ENCODE measurements at places on chromosomes 6 and 20.

DNA sequence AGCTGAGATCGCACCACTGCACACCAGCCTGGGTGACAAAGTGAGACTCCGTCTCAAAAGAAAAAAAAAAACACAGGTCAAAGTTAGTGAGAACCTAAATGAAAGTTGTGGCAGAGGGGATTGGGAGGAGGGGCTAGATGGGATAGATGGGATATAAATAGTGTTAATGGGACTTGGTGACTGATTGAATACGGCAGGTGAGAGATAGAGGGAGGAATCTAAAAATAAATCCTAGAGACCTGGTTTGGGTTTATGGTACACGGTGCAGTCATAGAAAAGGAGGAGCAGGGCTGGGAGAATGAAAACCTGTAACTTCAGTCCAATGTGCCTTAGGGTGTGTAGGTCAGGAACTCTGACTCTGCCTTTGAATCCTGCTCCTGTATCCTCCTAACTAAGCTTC is 25.0 kb upstream of the DEK start:
- DNase-seq, result no peak
- H3K4me3 ChIP-seq, result no peak overlapping the region
- H3K36me3 ChIP-seq, result no peaks in the 10 kb centered on the region
- no peak overlapping the region for H3K27ac ChIP-seq
- no peaks in the 10 kb centered on the region for H3K4me1 ChIP-seq
- H3K27me3 ChIP-seq, result peaks cover 15% of the 10 kb centered on the region

GRCh38 chr20:49284818-49285217 is 7.0 kb upstream of the ZNFX1 start:
- peak overlapping the region; percentile 98 for H3K4me3 ChIP-seq
- peaks cover 80% of the 10 kb centered on the region for H3K4me1 ChIP-seq
- DNase-seq, result no peak
- H3K27me3 ChIP-seq, result no peaks in the 10 kb centered on the region
- H3K27ac ChIP-seq, result peak overlapping the region; percentile 100

GRCh38 chr6:52394251-52394666 is 25.9 kb upstream of the EFHC1 start:
- peaks cover 97% of the 10 kb centered on the region for H3K4me1 ChIP-seq
- no peaks in the 10 kb centered on the region for H3K36me3 ChIP-seq

GRCh38 chr6:16559071-16559470 is 202.2 kb downstream of the ATXN1 start:
- H3K36me3 ChIP-seq, result peaks cover 15% of the 10 kb centered on the region
- DNase-seq, result no peak
- H3K4me1 ChIP-seq, result no peaks in the 10 kb centered on the region
- no peak overlapping the region for H3K27ac ChIP-seq
- H3K27me3 ChIP-seq, result no peaks in the 10 kb centered on the region

DNA sequence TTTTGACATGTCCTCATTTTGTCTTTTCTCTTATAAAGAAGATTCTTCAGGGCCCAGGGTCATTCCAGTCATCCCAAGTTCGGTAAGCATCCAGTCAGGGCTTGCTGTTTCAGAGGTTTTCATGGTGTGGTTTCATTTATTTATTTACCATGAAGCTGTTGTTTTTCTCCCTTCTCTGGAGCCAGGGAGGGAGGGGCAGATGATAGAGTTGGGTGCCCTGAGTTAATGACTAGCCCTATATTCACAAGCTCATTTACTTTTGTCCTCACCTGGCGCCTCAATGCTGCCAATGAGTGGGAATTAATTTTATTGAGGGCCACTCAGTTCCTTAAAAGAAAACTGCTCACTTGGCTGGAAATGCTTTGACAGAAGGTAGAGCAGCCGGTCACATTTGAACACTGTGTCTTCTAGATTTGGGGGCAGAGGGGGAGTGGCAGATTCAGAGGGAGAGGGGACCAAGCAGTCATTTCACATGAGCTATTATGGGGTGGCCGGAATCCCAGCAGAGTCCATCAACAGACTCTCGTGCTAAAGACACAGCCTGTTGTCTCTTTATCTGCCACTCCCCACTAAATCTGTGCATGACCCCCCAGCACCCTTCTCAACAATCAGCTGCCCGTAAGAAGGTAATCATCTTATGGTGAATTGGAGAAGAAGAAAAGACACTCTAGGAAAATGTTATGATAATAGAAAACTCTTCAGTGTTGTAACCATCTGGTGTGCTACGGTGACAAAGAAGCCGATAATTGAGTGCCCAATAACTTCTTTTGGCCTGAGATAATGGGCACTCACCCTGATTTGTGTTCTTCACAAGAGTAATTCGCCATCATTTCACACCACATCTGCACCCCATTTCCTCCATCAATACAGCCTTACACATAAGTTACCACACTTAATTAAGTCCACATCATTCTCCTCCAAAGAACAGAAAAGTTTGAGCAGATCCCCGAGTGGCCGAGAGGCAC is 573.5 kb upstream of the JAG1 start:
- no peaks in the 10 kb centered on the region for H3K36me3 ChIP-seq
- DNase-seq, result no peak
- H3K4me3 ChIP-seq, result no peak overlapping the region
- H3K4me1 ChIP-seq, result no peaks in the 10 kb centered on the region
- H3K27ac ChIP-seq, result no peak overlapping the region
- peaks cover 3% of the 10 kb centered on the region for H3K27me3 ChIP-seq

- no peaks in the 10 kb centered on the region for H3K36me3 ChIP-seq
- H3K4me1 ChIP-seq, result peaks cover 2% of the 10 kb centered on the region
- H3K27me3 ChIP-seq, result no peaks in the 10 kb centered on the region
- no peak for DNase-seq
- no peak overlapping the region for H3K4me3 ChIP-seq
Measured at GRCh38 chr6:113361014-113361645, 496.0 kb upstream of the MARCKS start.

GRCh38 chr6:145036848-145037567 is 698.3 kb downstream of the EPM2A start:
- no peaks in the 10 kb centered on the region for H3K4me1 ChIP-seq
- H3K27ac ChIP-seq, result no peak overlapping the region
- H3K4me3 ChIP-seq, result no peak overlapping the region

GRCh38 chr20:13338097-13338661 is 117.1 kb downstream of the ISM1 start:
- peak overlapping the region; percentile 55 for H3K27ac ChIP-seq
- H3K36me3 ChIP-seq, result no peaks in the 10 kb centered on the region
- H3K27me3 ChIP-seq, result peaks cover 6% of the 10 kb centered on the region
- DNase-seq, result no peak

GRCh38 chr6:52183131-52183713 is 3.0 kb upstream of the IL17A start:
- H3K27ac ChIP-seq, result no peak overlapping the region
- no peak for DNase-seq
- peaks cover 72% of the 10 kb centered on the region for H3K27me3 ChIP-seq
- H3K4me1 ChIP-seq, result peaks cover 16% of the 10 kb centered on the region
- H3K4me3 ChIP-seq, result no peak overlapping the region

Measured in activated T-cell treated with anti-CD3 and anti-CD28 coated beads, Interleukin-2, amount 50 U/mL, for 24 hours (primary cell).